ENCODE measurements at places on chromosomes 13 and 19.

- DNase-seq = no peak
Measured at GRCh38 chr19:36210497-36210896, 4.0 kb downstream of the ZNF565 start.

- peak; percentile 83 for DNase-seq
Measured at GRCh38 chr19:49148784-49149651, 6.2 kb downstream of the HRC start.

DNA sequence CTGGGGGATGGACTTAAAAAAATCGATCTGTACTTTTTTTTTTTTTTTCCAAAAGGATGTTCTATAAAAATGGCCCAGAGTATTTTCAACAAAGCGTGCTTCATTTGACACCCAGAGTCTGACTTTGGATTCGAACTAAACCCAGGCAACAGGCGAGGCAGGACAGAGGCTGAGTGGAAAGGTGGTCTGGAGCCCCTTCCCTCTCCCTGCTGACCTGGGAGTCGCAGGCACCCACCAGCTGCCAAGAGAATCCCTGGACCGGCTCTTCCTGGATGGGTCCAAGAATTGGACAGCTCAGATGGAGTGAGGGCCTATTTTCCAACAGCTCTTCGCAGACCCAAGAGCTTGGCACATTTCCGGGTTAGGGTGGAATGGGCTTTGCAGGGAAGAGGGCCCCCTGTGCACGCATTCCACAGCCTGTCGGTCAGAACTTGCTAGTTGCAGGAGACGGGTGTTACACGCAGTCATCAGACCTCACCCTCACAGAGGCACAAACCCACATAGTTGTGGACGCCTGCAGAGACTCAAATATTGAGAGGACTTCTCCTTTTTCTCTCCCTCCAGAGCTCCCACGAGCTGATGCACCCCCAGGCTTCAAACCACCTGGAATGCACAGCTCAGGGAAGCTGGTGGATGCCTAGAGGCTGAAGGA, 15.2 kb downstream of the KCTD15 start:
- DNase-seq = no peak

DNA sequence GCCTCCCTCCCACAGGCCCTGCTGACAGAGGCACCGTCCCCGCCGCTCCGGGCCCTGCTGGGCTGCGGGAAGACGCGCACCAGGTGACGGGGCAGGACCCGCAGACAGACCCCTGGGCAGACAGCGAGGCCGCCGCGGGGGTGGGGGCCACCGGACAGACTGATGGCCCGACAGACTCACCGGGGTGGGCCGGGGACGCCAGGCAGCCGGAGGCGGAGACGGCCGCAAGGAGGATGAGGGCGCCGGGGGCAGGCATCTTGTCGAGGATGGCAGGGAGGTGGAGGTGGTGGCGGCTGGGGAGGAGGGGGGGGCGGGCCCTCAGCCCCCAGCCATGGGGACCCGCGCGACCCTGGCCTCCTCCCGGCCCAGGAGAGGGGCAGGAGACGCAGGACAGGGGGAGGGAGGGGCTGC, 309 bp downstream of the LMTK3 start:
- DNase-seq = peak; percentile 43

DNA sequence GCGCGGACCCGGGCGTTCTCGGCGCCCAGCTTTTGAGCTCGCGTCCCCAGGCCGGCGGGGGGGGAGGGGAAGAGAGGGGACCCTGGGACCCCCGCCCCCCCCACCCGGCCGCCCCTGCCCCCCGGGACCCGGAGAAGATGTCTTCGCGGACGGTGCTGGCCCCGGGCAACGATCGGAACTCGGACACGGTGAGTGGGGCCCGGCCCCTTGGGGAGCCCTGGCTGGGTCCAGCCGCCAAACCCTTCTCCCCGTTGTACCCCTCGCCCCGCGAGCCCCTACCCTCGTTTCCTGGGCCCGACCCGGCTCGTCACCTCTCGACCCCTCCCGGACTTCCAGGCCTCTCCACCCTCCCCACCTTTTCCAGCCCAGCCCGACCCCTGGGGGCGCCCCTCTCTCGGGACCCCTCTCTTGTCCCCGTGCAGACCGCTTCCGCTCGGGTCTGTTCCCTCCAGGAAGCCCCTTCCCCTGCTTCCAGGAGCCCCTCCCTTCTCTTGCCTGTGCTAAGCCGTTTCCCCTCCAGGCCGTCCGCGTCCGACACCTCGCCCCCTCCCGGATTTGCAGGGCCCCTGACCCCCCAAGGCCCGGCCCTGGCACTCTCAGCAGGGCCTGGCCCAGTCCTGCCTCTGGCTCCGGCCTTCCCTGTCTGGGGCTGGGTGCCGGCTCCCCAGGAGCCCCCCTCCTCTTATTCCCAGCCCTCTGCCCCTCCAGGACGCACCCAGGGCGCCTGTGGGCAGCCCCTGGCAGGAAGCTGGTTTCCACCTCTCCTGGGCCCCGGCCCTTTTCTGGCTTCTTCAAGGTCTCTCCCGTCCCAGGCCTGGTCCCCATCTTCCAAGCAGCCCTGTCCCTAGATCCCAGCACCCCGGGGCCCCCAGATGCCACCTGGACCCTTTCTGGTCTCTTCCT, 632 bp downstream of the MARK4 start:
- no peak for DNase-seq

- no peak for DNase-seq
Measured at GRCh38 chr19:16115301-16116039, 3.8 kb downstream of the RAB8A start.

Data from activated naive CD4-positive, alpha-beta T cell treated with anti-CD3 and anti-CD28 coated beads, Interleukin-2, amount 50 U/mL, for 16 hours (primary cell).